ENCODE measurements at places on chromosomes 3 and 15.

GRCh38 chr3:34200576-34200975 is 402.1 kb downstream of the PDCD6IP start:
- DNase-seq, result no peak

DNA sequence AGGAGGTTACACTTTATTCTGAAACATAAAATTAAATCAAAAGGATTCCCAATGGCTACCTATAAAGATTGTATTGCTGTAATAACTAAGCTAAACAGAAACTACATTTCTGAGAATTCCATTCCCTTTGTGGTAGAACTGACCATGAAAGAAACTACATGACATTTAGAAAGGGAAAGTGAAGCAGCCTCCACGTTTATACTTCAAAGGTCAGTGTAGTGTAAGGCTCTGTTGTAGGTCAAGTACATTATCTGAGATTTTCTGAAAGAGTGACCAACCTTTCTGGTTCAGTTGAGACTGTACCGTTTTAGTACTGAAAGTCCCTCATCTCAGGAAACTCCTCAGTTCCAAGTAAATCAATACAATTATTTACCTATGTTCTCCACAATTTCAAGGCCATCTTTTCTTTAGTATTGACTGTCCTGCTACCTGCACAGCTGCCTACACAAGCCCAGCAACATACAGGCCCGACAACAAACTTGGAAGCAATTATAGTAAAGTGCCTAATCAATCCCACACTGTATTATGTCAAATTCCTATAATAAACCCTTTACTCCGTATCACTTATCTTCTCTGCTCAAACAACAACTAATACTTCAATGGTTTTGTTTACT is 343.0 kb downstream of the PLOD2 start:
- DNase-seq, result no peak

- DNase-seq, result no peak
Observed at GRCh38 chr3:174937478-174937877, 78.3 kb downstream of the NAALADL2 start.

- DNase-seq, result no peak
Observed at GRCh38 chr3:48432411-48433371, 2.8 kb upstream of the PLXNB1 start.

DNA sequence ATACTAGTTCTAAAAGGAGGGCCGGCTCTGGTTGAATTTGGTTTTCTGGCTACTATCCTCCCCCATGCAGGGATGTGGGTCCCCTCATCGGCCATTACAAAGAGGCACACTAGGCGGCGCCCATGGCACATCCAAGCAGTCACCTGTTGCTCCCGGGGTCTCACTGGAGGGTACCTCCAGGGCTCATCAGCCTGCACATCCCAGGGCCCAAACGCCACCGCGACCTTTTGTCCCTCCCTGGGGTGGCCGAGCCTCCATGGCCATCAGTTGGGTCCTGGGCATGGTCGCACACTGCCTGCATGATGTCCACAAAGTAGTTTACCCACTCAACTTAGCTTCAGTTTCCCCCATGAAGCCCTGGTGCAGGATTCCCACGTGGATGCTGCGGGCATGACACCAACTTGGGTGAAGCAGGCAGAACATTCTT is 28.3 kb downstream of the IDH3A start:
- DNase-seq, result no peak

- no peak for DNase-seq
Observed at GRCh38 chr15:63075015-63075983, 32.8 kb downstream of the TPM1 start.

DNA sequence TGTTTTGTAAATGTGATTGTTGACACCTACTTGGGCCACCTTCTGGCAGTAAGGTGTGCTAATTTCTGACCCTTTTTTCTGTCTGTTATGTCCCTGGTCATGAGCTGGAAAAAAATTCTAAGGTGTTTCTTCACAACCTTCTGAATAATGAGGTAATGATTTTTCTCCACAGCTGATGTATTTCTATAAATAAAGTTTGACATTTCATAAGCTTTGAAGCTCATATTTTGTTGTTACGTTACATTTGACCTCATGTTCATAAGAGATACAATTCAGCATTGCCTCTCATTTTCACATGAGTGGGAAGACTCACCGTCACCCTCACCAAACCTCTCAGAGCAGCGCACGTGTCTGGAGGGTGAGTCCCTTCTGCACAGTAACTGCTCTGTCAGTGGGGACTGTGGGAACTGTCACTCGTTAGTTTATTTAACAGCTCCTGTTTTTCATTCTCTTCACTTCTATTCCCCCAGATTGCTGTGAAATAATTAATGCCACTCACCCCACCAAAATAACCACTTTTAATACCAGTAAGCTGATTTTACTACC is 140.9 kb downstream of the PLCL2 start:
- no peak for DNase-seq

DNA sequence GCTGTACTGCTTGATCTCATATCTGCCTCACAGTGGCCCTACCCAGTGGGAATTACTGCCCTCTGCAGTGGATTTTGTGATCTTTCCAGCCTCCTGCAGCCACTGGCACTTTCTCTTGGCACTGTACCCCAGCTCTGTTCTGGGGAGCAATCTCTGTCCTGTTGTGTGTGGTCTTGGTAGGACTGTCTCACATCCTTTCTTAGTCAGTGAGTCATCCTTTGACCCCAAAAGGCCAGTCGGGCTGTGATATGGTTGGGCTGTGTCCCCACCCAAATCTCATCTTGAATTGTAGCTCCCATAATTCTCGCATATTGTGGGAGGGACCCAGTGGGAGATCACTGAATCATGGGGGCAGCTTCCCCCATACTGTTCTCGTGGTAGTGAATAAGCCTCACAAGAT is 133.3 kb upstream of the TPM1 start:
- no peak for DNase-seq

DNA sequence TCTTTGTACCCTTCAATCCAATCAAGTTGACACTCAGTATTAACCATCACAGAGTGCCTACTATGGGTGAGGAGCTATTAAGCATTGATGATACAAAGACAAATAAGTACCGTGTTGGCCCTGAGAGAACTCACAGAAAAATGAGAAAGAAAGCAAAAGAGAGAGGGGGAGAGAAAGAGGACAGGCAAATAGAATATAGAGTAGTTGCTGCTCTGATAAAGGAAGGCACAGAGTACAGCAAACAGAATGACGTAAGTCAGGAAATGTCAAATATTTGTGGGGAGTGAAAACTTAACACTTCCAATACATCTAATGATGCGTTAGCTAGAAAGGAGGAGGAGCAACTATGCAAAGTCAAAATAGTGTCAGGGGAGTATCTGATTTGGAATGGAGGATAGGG is 320.6 kb upstream of the KCNH8 start:
- no peak for DNase-seq

DNA sequence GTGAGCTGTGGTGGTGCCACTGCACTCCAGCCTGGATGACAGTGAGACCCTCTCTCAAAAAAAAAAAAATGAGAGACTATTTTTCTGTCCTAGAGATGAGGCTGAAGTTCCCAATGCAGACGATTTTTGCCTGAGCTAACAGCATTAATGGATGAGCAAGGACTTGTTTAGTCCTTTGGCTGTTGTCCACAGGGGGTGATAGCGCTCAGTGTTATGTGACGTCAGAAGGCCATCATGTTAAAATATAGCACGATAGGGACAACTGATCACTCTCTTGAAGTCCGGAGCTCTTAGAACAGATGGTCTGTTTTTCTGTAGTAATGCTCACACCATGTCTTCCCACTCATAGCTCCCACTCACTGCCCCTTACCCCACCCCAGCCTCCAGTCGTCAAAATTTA is 6.8 kb downstream of the TRNT1 start:
- no peak for DNase-seq

DNA sequence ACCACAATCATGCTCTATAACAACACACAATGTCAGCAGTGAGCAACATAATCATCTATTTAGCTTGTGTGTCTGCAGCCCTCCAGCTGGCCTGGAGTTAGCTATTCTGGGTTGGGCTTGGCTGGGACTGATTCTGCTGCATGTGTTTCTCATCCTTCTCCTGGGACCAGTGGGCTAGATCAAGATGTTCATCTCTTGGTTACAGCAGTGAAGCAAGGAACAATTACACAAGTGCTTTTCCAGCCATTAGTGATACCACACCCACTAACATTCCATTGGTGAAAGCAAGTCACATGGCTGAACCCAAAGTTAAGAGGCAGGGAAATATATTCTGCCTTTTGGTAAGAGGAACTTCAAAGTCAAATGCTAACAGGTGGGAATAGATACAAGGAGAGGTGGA is 14.6 kb downstream of the NUDT16 start:
- DNase-seq, result no peak

DNA sequence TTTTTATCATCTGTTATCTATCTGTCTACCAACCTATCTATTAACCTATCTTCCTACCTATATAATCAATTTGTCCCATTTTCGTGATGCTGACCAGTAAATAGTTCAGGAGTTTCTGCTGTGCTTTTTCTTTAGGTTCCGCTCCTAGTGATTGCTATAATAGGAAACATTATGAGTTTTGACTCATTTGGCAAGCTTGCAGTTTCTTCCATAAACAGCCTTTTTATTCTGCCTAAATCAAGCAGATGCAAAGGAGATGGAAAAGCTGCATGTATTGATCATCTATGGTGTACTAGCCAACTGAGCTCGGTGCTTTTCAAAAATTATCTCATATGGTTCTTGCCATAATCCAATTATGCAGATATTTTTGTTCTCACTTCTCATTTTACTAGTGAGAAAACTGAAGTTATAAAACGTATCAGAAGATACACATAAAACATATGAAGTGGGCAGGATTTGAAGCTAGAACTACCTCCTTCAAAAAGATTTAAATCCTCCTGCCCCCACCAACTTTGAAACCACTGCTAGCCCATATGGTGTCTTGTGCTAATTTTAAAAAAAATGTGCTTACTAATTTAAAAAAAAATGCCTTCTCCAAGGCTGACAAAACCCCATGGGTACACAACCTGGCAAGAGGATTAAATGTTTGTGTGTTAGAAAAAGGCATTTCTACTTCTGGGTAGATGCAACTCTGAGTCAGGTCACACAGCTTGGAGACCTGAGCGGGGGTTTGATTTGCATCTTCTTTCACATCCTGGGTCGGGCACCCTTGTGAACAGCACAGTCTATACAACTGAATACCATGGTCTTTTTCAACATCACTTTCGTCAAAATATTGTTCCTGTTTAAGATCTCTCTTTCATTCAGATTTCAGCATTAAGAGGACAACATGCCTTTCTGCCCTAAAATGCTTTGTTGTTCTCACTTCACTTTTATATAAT is 267.0 kb downstream of the CHL1 start:
- DNase-seq, result no peak

DNA sequence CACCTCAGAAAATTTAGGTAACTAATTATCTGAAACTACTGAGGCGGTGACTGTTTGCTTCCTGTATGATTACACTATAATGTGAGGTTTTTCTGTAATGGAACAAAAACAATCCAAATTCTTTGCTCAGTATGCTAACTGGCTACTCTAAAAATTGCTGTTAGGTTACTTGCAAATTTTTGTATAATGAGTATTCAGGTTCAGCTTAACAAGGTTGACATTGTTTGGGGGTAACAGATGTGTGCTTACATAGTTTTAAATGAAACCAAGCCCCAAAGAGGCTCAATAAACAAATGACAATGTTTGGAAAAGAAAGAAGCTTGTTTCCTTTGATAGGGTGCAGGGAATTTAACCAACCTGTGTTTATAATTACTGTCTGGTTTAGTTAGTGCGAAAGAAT is 414.5 kb upstream of the MDFIC2 start:
- DNase-seq, result no peak

DNA sequence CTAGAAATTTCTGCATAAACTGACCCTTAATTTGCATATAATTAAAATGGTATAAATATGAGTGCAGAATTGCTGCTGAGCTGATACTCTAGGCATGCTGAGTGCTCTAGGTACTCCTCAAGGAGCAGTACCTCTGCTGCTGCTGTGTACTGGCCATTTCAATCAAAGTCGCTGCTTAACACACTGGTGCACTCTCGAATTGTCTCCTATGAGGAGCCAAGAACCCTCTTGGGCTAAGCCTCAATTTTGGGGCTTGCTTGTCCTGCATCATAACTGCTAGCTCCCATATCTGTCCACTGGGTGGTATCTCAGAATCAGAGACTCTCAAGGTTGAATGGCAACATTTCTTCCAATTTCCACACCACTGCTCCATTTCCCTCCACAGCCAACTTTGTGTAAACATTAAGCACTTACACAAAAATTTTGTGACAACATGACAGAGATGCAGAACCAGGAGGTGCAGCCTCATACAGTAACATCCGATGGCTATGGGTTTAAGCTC is 82.5 kb downstream of the XXYLT1 start:
- no peak for DNase-seq

- DNase-seq, result no peak
Observed at GRCh38 chr3:152317956-152318355, 49.2 kb downstream of the MBNL1 start.

DNA sequence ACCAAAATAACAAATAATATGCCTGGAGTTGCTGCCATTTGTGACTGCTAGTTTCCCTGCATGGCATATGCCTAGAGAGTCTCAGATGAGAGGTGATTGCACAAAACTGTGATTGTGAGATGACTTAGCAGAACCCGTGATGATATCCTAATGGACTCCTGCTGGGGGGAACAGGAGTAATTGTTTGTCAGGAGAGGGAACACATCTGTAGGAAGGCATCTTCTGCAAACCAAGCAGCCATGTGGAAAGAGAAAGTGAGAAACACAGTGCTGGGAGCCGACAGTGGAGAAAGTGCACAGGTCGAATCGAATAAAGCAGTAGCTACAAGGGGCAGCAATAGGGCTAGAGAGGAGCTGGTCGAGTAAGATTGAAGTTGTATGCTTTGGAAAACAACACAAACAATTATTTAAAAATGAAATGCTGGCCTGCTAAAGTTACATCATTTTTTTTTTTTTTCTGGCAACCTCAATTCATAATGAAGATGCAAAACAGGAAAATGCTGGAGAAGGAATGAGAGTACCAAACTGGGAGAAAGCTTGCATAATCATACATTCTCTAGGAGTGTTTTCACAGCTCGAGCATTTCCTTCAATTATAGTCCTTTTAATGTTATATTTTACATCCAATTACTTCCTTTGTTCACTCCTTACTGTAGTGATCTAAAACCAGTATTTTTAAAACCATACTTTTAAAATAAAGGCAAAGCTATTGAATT is 494.2 kb upstream of the AGTR1 start:
- DNase-seq, result no peak

DNA sequence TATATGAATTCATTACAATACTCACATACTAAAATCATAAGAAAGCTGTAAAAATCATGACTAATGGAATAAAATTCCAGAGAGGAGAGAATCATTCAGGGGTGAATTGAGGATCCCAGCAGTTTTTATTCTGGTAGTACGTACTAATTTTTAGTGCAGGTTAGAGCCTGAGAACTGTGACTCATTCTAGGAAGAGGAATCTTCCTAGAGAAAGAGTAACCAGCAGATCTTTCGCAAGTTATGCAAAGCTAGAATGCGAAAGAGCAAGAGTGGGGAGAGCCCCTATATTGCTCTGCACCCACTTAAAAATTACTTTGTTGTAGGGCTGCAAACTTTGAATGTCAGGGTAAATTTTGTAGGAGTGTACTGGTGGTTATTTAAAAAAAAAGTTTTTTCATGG is 303.6 kb upstream of the ARPP21 start:
- no peak for DNase-seq

DNA sequence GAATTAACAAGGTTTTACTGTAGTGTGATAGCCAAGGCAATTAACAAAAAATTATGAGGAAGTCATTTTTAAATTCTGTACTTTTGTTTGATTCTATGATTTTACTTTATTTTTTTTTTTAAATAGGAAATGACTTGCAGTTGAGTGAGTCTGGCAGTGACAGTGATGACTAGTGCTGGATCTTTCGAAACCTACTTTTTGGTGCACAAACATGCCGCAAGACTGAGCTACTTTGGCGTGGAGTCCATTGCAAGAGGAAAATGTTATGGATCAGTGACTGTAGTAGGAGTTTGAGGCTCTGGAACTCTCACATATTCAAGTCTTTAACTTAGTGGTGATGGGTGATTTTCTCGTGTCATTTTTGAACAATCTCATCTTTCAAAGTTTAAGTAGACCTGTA is 11.6 kb downstream of the EAF1 start:
- no peak for DNase-seq

All from stimulated activated CD8-positive, alpha-beta memory T cell treated with anti-CD3 and anti-CD28 coated beads, Interleukin-7, amount 100 ng/mL, for 1 hour (primary cell).